ENCODE measurements at places on chromosomes 7 and 10.

DNA sequence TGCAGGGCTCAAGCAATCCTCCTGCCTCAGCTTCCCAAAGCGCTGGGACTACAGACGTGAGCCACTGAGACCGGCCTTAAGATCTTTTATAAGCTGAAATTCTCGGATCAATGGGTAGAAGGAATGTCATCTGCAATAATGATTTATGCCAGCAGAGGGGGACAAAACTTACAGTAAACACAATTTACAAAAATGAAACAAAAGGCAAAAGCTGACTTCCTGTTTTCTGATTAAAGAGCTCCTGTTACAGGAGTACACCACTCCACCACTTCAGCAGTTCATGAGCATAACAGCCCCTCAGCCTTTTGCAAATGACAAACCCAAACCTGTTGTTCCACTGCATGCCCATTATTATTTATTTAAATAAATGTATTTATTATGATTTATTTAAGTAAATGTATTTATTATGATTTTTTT is 88.5 kb upstream of the ATP6V0A4 start:
- peak; percentile 64 for DNase-seq

DNA sequence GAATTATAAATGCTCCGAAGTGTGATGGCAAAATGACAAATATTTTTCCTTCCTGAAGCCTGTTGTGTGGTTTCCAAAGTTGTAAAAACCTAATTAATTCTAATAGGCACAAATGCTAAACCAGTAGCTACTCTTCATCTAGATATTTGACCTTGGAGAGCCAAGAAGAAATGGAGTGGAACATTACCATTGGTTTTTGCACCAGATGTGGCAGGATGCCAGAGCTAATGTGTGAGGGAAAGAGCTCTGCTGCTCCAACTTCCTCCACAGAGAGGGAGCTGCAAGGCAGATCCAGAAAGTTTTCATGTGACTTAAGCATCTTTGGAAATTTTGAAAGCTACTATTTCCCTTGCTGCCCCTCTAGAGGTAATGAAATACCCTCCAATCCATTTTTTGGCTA is 65.1 kb upstream of the HPS1 start:
- DNase-seq, result no peak

- peak; percentile 75 for DNase-seq
These were observed 105.5 kb downstream of the CUX1 start for GRCh38 chr7:101922631-101923601.

- DNase-seq, result peak; percentile 83
These were observed 100.0 kb upstream of the EGR2 start for GRCh38 chr10:62916141-62916603.

DNA sequence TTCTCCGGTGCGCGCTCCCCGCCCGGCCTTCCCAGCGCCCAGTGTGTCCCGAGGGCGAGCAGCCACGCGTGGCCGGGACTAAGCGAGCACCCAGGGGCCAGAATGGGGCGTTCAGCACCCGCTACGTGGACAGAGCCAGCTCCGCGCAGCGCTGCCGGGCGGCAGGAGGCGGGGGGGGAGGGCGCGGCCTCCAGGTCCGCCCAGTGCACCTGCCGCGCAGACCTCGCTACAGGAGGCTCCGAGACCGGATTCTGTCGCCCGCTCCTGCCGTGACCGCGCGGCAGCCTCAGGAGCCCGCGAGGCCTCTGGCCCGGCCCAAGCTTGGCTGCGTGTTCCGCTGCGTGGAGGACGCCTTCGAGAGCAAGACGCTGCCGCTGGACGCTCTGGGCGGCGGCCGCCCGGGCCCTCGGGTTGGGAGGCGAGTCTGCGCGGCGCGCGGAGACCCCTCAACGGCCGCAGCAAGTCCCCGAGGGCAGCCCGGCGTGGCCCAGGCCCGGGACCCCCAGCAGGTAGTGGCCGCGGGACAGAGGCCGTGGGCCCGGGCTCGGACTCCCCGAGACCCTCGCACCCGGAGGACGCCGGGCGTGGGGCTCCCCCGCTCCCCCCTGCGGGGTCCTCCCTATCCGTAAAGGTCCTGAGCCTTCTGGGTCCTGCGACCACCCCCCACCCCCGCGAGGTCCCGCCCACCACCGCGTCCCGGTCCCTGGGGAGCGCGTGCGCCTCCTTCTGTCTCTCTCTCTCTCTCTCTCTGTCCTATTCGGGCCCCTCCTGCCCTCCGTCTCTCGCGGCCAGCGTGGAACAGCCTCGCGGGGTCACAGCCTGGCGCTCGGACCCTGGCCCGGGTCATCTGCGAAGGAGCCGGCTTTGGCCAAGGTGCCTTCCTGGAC is 904 bp upstream of the DPYSL4 start:
- peak; percentile 17 for DNase-seq

DNA sequence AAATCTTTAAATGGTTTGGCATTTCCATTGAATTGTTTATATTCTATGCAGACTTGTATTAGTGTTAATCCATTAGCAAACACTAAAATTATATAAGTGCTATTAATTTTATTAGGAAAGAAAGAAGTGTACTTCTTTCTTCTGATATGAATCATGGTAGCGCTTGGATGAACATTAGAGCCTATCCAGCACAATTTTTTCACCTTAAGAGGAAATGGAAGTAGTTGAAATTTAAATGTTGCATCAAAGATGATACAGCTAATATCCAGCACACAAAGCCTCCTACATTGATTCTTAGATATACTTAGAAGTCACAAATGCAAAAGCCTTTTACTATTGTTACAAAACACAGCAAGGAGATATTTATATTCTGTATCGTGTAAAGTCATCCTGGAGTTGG is 174.5 kb downstream of the AHR start:
- DNase-seq, result no peak

GRCh38 chr7:88328787-88329186 is 22.1 kb upstream of the STEAP4 start:
- DNase-seq, result no peak

DNA sequence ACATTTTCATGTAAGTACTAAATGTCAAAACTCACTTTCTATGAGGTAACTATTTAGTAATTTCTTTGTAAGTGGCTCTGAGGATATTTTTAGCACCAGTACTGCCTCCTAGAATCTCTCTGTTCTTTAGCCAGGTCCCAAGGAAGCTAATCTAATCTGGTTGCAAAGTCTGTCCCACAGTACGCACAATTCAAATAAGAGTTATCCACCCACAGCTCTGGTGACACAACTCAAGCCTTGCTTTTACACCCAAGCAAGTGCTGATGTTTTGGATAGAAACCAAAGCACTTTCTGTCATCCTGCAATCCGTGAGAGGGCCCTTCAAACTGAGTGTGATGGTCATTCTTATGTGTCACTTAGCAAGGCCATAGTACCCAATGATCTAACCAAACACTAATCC is 14.5 kb downstream of the GIMAP5 start:
- DNase-seq, result no peak

DNA sequence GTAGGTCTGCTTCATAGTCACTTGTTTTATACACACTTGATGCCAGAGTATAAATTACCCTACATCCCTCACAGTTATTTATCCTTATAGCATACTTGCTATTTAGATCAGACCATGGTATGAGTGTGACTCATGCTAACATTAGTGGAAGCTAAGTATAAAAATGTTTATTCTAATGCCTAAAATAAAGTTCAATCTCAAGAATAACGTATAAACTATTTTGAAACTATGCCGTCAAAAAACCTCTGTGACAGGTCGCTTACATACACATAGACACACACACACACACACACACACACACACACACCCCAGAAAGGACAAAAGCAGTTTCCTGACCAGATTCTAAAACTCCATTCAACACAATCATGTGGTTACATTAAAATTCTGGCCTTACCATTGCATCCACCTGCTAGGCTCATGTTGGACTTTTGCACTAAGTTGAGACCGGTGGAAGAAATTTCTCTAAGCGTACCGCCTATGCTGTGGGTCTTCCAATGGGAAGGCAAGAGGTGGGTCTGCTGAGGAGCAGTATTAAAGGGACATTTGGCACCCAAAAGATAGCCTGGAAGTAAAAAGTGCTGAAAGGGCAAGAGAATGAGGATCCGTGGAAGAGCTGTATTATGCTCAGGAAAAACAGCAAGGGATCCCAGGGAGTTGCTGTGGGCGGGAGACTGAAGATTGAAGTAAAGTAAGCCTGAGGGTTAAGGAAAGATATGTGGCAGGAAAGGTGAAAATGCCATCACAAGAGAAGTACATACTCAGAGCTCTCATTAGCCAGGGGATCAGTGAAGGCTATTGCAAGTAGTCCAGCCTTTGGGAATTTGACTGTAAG is 5.0 kb downstream of the FOXP2 start:
- peak; percentile 11 for DNase-seq

DNA sequence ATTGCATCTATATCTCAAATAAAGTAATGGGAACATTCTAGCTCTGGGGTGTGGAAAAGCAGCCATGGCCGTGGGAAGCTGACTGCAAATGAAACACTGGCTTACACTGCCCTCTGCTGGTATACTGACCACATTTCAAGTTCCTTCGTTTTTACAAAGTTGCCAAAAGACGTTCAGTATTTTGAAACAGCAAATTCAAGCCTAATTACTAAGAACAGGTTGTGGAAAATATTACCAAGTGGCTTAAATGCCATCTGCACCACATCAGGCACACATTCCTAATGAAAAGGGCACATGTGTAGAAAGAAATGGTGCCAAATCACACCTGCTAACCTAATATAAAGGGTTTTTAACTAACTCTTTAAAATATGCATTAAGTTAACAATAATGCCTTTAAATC is 83.9 kb downstream of the JAZF1 start:
- peak; percentile 57 for DNase-seq

- no peak for DNase-seq
These were observed 11.5 kb downstream of the RGS10 start for GRCh38 chr10:119531067-119531466.

DNA sequence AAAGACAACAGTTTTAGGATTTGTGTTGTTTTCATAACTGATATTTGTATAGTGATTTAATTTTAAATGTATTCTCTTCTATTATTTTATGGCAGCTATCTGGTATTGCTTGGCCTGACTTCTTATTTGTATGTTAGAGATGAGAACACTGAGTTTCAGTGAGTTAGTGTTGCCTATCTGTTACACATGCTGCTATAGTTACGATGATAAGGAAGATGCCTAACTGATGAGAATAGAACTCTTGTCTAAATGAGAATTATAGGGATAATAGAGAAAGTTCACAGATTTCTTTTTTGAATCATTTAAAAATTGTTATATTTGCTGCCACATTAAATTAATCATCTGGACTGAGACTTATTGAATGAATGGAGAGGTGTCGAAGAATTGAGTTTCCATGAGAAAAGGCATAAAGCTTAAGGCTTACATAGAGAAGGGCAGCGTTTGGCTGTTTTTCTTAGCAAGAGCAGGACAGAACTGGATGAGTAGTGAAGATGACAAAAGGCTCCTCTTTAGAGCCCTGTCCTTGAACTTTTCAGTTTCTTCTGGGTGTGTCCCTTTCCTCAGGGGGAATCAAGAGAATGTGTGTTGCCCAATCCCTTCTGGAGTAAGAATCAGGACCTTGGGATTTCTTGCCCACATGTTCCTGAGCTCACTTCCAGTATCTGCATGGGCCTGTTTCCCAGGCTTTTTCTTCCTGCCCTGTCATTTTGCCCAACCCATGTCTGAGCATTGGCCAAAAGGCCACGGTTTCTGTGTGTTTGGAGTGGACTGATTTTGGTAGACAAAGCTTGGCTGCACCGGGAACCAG is 195.6 kb upstream of the CSTF2T start:
- peak; percentile 68 for DNase-seq

- peak; percentile 55 for DNase-seq
These were observed 44.1 kb upstream of the GATAD1 start for GRCh38 chr7:92402920-92403759.

DNA sequence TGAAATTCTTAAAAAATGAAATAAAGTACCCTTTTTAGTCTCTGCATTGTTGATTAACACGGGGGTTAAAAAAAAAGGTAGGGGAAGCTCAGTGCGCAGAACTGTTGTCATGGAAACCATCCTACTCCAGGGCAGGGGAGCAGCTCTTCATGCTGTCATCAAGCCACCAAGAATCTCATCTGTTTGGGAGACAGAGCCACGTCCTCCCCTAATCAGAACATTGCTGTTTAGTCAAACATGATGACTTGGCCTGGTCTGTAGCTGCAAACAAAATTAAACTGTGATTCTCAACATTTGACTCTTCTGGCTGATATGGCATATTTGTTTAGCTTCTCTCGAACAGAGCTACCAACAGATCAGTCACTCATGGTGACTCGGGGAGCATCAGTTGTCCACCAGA is 254.4 kb upstream of the KLF14 start:
- DNase-seq, result peak; percentile 68

- DNase-seq, result no peak
These were observed 587.3 kb downstream of the DNAJB6 start for GRCh38 chr7:157923903-157924630.

- no peak for DNase-seq
These were observed 27.9 kb downstream of the GTF2IRD1 start for GRCh38 chr7:74481458-74482196.

DNA sequence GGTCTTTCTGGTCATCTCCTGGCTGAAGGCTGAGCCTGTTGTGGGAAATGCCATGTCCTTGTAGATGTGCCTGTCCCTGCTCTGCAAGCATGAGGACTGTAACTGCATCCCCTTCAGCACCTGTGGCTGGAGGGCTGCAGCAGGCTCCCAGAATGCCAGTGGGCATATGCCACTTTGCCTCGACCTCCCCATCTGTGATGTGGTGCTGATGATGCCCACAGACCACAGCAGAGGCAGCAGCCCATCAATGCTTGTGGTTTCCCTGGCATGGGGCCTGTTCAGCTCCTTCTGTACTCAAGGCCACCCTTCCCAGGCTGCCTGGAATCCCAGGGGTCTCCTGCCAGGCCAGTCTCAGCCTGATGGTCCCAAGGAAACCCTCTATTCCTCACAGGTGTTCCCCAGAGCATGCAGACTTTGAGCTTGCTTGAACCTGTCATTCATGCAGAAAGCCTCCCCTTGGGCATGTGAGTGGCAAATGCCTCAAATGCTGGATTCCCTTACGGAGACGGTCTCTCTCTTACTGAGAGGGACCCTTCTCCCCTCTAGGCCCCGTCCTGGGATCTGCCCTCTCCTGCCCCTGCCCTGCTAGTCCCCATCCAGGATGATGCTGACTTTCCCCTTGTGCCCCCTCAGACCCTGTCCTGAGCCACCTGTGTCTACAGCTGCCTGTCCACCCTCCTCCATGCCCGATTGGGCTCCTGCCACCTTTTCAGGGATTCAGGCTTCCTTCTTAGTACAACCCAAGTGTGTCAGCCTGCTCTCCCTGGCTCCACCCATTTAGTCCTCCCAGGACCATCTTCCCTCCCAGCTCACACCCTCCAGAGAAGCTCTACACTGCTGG is 50.9 kb upstream of the ANTXRL start:
- DNase-seq, result no peak

DNA sequence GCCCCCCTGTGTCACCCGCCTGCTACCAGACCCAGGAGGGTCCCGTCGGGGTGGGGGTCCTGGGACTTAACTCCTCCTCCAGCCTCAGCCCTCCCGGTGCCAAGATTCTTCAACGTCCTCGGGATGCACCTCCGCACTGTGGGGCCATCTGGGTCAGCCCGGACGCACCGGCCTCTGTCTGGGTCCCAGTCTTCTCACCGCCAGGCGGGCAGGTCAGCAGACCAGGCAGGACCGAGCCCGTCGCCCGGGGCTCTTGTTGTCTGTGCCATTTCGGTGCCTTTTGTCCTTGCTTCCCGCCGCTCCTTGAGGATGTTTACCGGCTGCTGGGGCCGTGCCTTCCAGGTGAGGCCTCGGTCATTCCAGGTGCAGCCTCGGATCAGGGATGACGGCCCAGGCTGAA is 32.1 kb upstream of the PSMG3 start:
- DNase-seq, result no peak

GRCh38 chr10:43078986-43079273 is 2.1 kb downstream of the RET start:
- peak; percentile 17 for DNase-seq

GRCh38 chr7:34062341-34062740 is 157.0 kb downstream of the BMPER start:
- no peak for DNase-seq

All from fibroblast of skin of right biceps (primary cell).